ENCODE measurements at places on chromosomes 12 and 14.

DNA sequence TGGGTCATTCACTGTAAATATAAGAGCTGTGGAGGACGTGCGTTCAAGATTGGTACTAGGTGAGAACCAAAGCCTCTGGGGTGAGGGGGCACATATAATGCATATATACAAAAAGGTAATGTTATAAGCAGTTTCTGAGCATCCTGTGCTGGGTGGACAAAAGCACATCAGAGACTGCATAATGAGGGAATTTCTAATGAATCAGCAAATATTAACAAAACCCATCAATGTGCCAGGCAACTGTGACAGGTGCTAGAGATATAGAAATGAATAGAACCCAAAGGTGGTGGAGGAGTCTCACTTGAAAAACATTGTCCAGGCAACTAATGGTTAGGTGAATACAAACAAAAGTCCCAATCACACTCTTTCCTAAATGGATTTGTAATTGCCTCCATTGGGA lies 74.7 kb downstream of the GPR65 start:
- DNase-seq, result no peak

DNA sequence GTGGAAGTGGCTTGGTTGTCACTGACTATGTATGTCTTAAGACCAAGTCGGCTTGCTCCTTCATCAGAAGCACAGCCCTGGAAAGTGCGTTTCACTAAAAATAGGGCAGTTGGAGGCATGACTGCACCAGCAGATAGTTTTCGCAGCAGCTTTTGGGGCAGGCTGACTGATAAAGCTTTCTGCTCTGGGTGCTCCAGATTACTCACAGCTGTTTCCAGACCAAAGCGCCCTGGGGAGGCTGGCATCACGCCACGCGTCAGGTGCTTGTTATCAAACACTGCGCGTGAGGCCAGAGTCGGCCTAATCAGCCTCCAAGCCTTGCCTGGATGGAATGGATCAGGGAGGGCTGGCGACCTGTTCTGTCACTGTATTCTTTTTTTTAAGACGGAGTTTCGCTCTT lies 13.3 kb upstream of the LRRC10 start:
- no peak for DNase-seq

DNA sequence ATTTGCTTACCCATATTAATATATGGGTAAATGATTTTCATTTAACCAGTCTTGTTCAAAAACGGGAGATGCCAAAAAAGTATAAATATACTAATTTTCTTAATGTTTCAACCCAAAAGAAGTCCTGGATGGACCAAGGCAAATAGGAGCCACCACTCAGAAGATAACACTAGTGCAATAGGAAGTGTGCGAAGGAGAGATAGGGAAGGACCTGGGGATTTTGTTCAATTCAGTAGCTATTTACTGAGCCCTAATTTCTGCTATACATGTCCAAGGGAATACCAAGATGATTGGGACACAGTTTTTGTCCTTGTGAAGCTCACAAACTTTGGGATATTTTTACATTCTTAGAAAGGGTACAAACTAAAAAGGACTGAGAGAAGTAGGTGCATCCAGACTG lies 1.5 kb downstream of the CMAS start:
- DNase-seq, result no peak

DNA sequence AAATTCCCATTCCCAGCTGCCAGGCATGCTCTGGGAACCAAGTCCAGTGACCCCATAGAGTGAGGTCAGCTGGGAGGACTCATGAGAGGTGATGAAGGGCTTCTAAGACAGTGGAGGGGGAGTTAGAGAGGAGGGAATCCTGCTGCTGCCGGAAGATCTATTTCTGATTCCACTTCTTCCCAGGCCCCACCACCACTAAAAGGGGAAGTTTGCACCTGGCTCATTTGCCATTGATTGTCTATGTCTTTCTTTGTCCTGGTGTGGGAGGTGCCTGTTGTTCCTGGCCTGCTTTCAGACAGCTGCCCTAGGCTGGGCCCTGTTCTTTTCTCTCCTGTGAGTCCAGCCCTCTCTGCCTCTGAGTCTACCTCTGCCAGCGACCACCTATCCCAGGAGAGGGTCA lies 3.0 kb upstream of the KRT6A start:
- no peak for DNase-seq

GRCh38 chr12:67968321-67968720 lies 20.9 kb upstream of the IFNG-AS1 start:
- no peak for DNase-seq

DNA sequence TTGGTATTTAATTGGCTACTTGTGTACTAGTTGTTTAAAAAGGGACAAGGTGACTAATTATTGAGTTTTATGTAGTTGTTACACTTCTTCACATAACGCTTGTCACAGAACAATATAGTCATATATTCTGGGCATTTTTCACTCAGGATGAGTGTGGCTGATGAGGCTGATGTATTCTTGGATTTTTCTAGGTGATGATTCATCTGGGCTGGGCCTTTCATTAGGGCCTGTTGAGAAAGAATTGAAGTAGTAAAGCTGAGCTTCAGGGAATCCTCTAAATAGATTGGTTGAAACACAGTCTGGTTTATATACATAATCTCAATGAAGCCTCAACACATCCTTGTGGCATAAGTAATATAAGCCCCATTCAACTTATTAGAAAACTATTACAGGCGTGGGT lies 445.7 kb downstream of the DAD1 start:
- no peak for DNase-seq

GRCh38 chr12:111664499-111664898 lies 21.3 kb downstream of the BRAP start:
- no peak for DNase-seq

GRCh38 chr14:55802986-55803872 lies 223.2 kb downstream of the KTN1 start:
- no peak for DNase-seq

- no peak for DNase-seq
These were observed 3.9 kb downstream of the BCL11B start for GRCh38 chr14:99267837-99268781.

DNA sequence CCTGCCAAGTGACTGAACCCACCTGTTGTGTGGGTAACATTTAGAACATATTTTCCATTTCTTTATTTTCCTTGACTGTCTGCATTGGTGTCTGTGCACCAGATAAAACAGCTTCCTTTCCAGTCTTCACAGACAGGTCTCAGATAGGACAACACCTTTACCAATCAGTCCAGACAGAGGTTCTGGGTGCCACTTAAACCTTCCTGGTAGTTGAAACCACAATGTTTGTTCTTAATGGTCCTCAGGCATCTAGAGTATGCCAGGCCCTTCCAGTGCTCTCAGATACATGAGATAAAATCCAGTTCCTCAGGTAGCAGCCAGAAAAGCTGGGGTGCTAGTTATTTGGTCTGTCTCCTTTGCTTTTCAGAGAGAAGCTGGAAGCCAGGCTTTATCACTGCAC lies 7.0 kb upstream of the CLEC2D start:
- no peak for DNase-seq

- DNase-seq, result no peak
These were observed 18.5 kb downstream of the SLC15A5 start for GRCh38 chr12:16258963-16259362.

- no peak for DNase-seq
These were observed 415.9 kb downstream of the FUT8 start for GRCh38 chr14:65828396-65828795.

DNA sequence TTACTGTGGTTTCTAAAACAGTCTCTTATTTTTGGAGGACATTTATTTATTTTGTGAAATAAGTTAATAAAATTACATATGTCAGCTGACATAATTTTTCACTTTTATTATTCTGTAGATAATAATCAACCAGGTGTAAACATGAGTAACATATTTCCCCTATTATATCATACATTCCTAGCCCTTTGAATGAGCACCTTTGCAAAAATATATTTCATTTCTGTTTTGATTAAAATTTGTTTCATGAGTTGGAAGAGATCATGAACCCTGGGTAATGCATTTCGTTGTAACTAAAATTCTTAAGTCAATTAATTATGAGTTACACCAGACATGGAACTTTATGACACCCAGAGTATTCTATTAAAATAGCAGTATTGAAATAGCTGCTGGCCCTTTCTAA lies 56.3 kb downstream of the SLC16A7 start:
- DNase-seq, result no peak

- no peak for DNase-seq
These were observed 100.0 kb upstream of the EEA1 start for GRCh38 chr12:93029091-93029490.

- DNase-seq, result no peak
These were observed 3.4 kb upstream of the MYRFL start for GRCh38 chr12:69821456-69822159.

DNA sequence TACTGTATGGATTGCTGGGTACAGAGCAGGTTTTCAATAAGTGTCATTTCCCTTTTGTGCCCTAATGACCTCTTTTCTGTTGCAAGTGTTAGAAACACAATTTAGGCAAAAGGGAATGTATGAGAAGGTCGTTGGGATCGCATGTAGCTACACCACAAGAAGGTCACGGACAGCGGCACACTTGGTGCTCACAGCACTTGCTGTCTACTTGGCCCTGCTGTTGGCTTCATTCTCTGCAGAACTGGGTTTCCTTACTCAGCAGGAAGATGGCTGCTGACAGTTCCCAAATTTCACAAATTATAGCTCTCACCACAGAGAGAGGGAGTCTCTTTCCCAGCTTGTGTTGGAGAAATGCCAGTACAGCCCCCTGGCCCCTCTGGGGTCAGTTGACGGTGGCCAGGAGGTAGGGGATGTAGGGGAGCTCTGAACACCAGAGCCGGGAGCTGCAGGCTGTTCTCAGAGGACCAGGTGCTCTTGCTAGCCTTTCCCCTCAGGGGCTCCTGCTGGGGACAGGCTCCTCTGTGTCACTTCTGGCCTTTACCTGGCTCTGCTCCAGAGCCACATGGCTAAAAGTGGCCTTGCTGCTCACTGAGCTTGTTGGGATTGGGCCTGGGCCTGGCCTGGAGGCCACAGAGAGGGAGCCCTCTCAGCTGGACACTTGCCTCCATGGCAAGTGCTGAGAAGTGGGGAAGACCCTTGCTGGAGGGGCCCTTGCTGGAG lies 50.9 kb upstream of the BCL7A start:
- no peak for DNase-seq

- DNase-seq, result no peak
These were observed 34.2 kb downstream of the DAO start for GRCh38 chr12:108914121-108914531.

- DNase-seq, result no peak
These were observed 165.3 kb downstream of the SNAPC1 start for GRCh38 chr14:61927520-61927919.

GRCh38 chr12:106342397-106343213 lies 14.9 kb upstream of the POLR3B start:
- DNase-seq, result no peak

DNA sequence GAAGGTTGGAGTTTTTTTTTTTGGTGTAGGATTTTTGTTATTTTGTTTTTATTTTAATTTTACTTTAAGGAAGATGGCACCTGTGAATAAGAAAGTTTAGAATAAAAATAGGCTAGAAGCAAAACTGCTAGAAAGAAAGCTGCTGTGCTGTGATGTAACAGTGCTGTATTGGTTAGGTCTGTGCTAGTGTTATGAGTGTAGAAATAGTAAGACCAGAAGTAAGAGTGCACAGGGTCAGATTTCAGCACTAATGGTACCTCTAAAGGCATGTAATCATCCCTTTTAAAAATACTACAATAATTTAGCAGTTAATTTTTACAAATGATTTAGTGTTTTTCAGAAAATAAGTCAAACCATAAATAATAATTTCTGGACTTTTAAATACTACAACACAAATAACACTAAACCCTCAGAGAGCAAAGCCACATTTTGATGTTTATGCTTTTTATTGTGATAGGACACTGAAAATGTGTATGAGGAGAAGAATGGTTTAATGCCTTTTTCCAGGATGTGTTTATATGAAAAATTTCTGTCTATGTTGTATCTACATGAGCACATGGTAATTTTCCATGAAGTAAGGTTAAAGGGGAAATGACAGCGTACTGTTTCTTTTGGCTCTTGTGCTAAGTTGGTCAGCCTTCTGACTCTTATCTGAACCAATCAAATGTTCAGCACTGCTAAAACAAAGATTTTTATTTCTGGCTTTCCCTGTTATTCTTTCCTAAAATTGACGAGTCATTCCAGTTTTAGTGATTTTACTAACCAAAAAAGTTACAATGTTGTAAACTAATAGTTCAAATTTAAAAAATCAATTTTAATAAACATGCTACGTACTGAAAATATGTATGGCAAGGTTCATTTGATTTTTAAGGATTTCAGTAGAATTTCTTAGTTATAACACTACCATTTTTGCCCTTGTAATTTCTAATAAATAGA lies 96.1 kb downstream of the PPHLN1 start:
- no peak for DNase-seq

DNA sequence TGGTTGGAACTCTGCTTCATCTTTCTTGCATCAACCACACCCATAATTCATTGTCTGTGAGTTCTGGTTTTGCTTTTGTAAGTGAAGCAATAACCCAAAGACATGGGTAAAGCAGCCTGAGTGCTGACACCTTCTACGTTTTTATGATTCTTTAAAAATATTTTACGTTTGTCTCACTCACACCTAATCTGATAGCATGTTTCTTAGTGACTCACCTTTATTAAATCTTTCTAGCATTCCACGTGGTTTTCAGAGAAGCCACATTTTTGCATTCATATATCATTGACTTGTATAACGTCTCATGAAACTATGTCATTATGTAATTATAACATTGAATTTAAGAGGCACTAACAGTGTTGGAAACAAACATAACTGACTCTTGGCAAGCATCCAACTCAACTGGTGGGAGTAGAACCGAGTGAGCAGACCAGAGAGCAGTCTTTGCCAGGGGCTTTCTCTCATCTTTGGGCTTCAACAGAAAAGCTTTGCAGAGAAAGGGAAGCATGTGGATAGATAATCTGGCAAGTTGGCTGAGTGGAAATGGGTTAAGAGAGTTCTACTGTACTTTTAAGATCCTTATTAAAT lies 118.8 kb downstream of the TPH2 start:
- no peak for DNase-seq

DNA sequence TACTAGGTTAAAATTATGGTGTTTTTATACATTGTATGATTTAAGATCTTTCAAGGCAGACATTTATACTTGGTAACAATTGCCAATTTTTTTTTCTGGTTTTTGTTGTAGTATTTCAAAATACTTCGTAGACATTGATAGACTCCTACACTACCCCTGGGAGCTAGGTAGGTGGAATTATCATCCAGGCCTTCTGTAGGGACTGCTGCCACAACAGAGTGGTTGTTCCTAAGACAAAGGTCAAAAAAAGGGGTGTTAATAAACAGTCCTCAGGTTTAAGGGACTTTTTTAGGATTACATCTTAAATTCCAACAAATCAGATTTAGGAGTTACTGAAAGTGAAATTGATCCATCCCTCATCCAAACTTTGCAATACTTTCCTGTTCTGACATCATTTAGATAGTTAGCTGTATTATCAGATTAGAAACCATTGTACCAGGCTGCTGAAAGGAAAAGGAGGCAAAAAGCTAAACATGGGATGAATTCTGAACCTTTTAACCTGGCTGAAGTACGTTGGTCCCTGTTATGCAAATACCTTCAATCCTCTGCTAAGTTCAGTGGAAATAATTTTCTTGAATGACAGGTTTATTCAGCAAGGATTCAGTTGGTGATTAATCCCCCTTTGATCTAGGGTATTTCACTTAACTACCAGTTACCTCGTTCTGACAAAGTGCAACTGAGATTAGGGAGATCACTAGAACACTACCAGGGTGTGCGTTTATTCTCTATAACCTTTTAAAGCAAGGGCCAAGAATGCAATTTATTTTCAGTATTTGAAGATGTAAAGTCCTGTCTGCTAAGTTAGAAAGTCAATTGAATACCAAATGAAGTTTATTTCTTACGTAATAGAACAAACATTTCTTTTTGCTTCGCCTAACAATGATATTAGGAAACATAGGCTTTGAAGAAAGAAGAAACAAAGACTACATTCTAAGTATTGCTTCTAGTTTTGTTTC lies 23.2 kb downstream of the AP5M1 start:
- no peak for DNase-seq

GRCh38 chr12:93689076-93689834 lies 12.1 kb downstream of the CRADD start:
- no peak for DNase-seq

- no peak for DNase-seq
These were observed 348.2 kb downstream of the DPF3 start for GRCh38 chr14:72545411-72546311.

All from germinal center (tissue), 1 donor.